ENCODE measurements at places on chromosomes 1 and 21. TPM values are rescaled to one million over a fixed set of nuclear protein-coding genes. Genes with fewer than 3 reads are reported as not detected.
A peak's percentile ranks its signal among the peaks of the same experiment; 100 is the strongest.

GRCh38 chr1:244074559-244075171, 23.6 kb downstream of the ZBTB18 start:
- DNase-seq, result peak; percentile 52

Gene MYBPHL
- total RNA-seq, result not detected

DNA sequence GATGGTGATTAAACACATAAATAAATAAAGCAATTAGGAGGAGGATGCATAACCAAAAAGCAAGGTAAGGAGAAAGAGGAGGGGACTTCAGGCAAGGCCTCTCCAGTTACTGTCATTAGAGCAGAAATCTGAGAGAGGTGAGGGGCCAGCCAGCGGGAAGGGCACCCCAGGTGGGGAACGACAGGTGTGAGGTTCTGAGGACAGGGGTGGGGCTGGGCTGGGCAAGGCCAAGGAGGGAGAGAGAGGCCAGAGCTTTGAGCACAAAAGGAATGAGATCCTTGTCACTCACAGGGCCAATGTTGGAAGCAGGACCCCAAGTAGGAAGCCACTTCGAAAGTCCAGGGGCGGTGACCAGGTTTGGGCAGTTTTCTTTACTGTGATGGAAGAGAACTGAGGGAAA, 182.2 kb upstream of the RAB4A start:
- DNase-seq, result no peak

GRCh38 chr1:161781995-161782394, 15.9 kb downstream of the ATF6 start:
- DNase-seq, result no peak
